ENCODE measurements at places on chromosomes 7 and 10. TPM values are rescaled to one million over a fixed set of nuclear protein-coding genes. Genes with fewer than 3 reads are reported as not detected.

DNA sequence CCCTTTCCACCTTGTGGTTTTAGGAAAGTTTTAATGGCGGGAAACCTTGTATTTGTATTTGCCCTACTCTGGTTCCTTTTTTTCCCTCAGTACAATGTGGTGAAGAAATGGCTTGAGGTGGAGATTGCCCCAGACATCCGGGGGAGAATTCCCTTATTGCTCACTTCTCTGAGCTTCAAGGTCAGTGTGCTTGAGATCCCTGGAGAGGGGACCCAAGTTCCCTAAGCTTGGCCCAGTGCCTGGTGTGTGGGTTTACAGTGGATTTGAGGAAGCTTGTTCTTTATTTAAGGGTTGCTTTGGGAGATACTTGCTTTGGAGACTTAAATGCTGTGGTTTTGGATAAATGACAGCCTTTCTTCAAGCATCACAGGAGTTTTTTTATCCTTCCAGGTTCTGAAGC lies 18.3 kb downstream of the CALHM2 start:
- DNase-seq = no peak

NPFFR1 gene
- 0.08 TPM for polyA plus RNA-seq

DNA sequence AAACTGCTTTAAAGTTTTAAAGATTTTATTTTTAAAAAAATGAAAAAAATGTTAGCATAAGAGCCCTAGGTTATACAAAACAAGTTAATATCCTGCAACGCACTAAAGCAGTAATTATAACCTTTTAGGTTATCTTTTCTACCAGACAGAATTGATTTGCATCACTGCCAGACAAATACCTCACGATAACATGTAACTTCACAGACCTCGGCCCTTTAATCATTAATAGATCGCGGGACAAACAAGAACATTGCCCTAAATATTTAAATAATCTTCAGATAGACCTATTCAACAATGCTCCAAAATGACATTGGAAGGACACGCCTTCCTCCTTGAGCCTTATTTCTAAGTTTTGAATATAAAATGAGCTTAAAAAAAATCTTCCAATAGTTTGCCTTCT lies 23.8 kb upstream of the C7orf33 start:
- DNase-seq = no peak

- DNase-seq = no peak
Measured at GRCh38 chr7:141698247-141699015, 3.5 kb downstream of the DENND11 start.

DNA sequence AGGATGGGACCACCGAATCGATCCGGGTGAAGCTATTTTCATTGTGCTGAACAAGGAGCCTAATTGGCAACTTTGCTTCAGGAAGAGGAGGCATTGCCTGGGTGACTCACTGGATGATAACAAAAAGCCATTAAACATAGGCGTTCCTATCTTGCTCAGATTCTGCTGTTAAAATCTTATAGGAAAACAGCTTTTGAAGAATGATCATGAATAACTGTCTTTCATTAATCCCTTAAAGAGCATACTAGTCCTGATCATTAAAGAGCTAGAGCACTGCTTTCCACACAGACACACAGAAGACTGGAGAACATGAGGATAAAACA lies 174.2 kb upstream of the IMMP2L start:
- no peak for DNase-seq

MGMT gene
- 17.9 TPM for polyA plus RNA-seq

C10orf71 gene
- polyA plus RNA-seq = 12.0 TPM

GRCh38 chr7:101241443-101242349 lies 3.2 kb downstream of the FIS1 start:
- DNase-seq = no peak

- DNase-seq = no peak
Measured at GRCh38 chr7:135573541-135573940, 15.8 kb downstream of the NUP205 start.

Data from muscle of back (tissue), 13 donors.